Stimulated activated CD8-positive, alpha-beta memory T cell treated with anti-CD3 and anti-CD28 coated beads, Interleukin-15, amount 100 ng/mL, for 48 hours (primary cell): ENCODE measurements at places on chromosomes 2 and 18.

DNA sequence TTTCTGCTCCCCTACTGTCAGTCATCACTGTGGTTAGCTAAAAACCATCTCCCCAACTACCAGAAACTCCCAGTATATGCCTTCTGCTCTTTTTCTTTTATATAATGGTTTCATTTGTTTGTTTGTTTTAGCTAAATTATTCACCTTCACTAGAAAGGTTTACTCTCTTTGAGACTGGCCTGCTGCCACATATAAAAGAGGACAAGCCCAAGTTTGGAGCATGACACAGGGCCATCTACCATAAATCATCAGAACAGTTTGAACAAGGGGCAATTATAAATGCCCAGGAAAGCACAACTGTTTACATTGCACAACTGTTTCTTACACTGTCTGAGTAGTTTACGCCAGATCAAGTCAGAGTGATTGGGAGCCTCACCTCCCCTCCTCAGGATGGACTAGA, 471.0 kb upstream of the PIK3C3 start:
- DNase-seq = no peak

DNA sequence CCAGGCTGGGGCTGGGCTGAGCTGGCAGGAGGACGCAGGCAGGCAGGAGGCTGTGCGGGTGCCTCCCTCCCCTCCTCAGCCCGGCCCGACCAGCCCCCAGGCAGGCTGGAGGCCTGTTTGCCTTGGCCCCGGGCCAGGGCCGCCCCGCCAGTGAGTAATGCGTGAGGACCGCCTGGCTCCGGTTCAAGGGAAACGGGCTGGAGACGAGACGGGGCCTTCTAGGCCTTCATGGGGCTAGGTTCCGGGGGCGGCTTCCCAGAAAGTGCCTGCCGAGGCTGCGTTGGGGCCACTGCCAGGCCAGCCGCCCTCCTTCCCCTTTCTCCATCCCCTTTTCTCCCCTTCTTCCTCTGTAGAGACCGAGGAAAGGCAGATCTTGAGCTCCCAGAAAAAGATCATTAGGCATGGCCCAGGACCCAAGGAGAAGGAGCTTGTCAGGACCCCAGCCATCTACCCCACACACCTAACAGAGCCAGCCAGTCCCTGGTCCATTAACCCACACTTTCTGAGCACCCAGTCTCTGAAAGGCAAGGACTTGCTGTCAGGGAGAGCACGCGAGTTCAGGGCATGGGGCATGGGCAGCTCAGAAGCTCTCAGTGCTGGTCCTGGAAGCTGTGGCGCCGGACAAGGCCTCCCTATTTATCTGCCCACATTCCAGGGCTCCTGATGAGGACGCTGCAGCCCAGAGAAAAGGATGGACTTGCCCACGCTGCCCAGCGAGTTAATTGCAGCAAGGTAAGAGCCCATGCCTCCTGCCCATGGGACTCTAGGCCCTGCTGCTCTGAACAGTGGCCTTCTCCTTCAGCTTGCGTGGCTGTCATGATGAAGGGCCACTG, 48.5 kb downstream of the SMAD7 start:
- DNase-seq = no peak

DNA sequence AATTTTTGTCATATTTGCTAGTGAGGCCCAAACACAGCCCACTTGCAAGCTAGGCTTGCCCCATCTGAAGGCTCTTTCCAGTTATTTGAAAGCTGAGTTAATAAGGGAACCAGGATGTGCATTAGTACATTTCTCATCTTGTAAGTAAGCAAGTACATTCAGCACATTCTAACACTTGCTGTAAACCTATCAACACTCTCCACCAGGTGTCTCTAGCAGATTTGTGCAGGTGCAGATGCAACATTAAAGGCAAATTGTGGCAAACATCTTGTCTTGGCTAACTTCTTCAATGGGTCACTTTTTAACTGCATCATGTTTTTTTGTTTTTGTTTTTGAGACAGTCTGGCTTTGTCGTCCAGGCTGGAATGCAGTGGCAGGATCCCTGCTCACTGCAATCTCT, 25.3 kb upstream of the MFSD6 start:
- no peak for DNase-seq

- no peak for DNase-seq
Observed at GRCh38 chr2:96838345-96839292, 5.2 kb downstream of the ANKRD23 start.

GRCh38 chr2:180742801-180743200, 237.6 kb upstream of the UBE2E3 start:
- no peak for DNase-seq

DNA sequence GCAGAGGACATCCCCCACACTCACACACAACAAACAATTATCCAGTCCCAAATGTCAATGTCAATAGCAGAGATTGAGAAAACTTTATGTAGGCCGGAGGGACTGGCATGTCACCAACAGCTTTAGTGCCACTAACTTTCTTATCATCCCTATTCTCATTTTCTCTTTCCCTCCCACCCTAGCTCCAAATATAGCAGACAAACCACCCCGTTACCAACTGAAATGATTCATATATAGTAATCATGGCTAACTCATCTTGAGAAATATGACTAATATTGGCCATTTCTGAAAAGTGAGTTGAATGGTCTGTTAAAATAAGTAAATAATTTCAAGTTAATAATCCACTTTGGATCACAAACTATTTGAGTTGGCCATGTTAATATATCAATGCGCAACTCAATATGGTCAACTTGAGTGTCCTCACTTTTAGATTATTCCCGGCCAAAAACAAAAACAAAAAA, 242.1 kb upstream of the RND3 start:
- no peak for DNase-seq

GRCh38 chr2:9228781-9229469, 22.3 kb downstream of the ASAP2 start:
- DNase-seq = no peak

GRCh38 chr2:126359494-126359893, 296.5 kb upstream of the GYPC start:
- no peak for DNase-seq

DNA sequence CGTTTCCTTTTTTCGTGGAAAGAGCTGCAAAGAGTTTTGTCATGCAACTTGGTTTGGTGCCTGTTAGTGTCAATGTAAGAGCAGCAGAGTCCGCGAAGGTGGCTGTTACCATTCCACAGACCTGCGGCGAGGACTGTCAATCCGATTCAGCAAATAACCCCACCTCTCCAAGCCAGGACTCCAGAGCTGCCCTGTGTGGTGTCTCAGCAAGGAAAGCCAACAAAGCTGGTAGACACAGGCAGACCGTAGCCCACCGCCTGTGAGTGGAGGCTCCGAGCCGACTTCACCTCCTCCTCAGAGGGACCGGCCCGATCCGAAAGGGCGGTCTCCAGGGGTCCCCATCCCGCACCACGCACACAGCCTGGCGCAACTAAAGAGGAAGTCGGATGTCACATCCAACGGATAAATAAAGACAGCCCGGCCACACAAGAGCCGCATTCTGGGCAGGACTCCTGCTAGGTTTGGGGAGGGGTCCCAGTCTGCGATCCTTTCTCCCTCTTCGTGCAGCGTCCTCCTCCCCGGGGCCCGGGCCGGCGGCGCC, 819 bp downstream of the ANKRD44 start:
- DNase-seq = peak; percentile 50
